SIG-M5 (cell line): ENCODE measurements at places on chromosomes 1 and 21.

DNA sequence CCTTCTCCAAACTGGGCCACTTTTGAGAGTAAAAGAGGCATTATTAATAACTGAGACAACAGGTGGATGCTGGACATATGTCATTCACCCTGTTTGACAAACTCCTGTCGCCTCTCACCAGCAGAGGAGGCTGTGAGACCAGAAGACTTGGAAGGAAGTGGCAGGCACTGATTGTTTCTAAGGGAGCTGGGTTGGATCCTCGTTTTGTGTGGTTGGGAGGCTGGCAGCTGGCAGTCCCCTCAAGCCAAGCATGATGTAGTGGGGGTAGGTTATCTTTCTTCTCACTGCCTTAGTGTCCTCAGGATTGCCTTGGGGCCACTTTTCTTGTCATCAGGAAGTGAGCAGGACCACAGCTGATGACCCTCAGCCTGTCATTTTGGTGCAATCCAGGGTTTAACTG is 86.5 kb upstream of the KCNJ15 start:
- no peak for DNase-seq

GRCh38 chr1:178057912-178058534 is 35.9 kb upstream of the RASAL2 start:
- DNase-seq, result no peak

GRCh38 chr1:179663810-179664209 is 72.2 kb downstream of the TDRD5 start:
- DNase-seq, result no peak

DNA sequence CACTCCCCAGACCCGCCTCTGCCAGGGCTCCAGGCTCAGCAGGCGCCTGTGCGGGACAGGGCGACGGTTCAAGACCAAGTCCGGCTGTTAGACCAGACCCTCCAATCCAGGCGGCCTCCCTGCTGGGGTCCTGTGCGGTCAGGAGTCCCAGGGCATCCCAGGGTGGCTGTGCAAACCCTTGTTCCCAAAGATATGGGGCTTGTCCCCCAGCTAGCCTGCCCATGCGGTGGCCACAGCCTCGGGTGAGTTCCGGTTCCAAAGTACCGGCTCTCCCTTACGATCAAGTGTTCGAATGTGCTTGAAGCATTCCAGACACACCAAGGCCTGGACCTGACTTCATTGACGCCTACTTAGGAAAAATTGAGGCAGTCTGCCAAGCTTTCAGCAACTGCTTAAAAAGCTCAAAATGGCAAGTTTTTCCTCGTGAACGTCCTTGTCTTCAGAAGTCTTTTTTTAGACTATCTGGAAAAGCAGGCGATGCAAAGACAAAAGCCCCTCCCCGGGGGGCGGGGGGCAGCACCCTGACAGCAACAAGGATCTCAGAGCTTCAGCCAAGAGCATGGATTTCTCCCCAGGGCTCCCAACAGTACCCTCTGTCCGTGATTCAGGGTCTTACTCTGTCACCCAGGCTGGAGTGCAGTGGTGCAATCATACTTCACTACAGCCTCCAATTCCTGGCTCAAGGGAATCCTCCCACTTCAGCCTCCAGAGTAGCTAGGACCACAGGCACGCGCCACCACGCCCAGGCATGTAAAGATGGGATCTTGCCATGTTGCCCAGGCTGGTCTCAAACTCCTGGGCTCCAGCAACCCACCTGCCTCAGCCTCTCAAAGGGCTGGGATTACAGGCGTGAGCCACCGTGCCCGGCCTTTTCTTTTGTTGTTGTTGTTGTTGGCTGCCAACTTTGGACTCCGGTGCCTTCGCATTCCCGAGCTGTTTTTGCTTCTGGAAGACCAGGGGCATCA is 2.3 kb downstream of the FAAP20 start:
- DNase-seq, result no peak

GRCh38 chr1:54371038-54371941 is 34.9 kb downstream of the SSBP3 start:
- DNase-seq, result no peak
